A375 (cell line): ENCODE measurements at places on chromosomes 6 and 20. TPM values are rescaled to one million over a fixed set of nuclear protein-coding genes. Genes with fewer than 3 reads are reported as not detected.

CRISP2 gene
- 0.29 TPM in 1 of 2 replicates, not detected in the other for total RNA-seq

ADGRF4 gene
- total RNA-seq, result not detected in 2 replicates

LINC00237 gene
- total RNA-seq, result not detected in 2 replicates

CNR1 gene
- 4.6 and 5.1 TPM in 2 replicates for total RNA-seq

CYP24A1 gene
- total RNA-seq, result 0.08 TPM in 1 of 2 replicates, not detected in the other

CLPSL1 gene
- 1.4 TPM in 1 of 2 replicates, not detected in the other for total RNA-seq

SIRPB2 gene
- not detected in 2 replicates for total RNA-seq

BMP7 gene
- 1.5 TPM in 2 replicates for total RNA-seq

MMS22L gene
- 19.5 and 19.8 TPM in 2 replicates for total RNA-seq

SRF gene
- total RNA-seq, result 33.7 and 35.8 TPM in 2 replicates

HBS1L gene
- 54.5 and 55.5 TPM in 2 replicates for total RNA-seq

LPA gene
- total RNA-seq, result not detected in 2 replicates

NEDD9 gene
- 13.5 and 13.9 TPM in 2 replicates for total RNA-seq

LIN28B gene
- 2.8 and 3.6 TPM in 2 replicates for total RNA-seq

FOXQ1 gene
- not detected in 2 replicates for total RNA-seq
